ENCODE measurements at places on chromosomes 2 and 18.

GRCh38 chr2:38771632-38772031 lies 6.4 kb upstream of the GEMIN6 start:
- DNase-seq = no peak

DNA sequence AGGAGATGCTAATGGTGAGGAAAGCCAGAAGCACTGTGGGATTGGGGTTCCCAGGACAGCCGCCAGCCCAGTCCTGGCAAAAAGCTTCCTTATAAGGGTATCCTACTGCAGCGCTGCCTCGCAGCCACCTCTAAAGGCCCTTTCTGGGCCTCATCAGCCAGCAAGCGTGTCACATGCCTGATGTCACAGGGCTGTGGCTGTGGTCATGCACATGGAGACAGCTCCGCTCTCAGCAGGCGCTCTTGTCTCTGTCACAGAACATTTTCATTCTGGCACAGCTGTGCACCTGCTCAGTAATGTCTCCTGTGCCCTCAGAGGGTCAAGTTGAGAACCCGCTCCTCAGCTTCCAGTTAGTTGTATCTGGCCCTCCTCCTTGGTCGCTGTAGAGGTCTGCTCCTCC lies 17.7 kb upstream of the MAL start:
- peak; percentile 24 for DNase-seq

DNA sequence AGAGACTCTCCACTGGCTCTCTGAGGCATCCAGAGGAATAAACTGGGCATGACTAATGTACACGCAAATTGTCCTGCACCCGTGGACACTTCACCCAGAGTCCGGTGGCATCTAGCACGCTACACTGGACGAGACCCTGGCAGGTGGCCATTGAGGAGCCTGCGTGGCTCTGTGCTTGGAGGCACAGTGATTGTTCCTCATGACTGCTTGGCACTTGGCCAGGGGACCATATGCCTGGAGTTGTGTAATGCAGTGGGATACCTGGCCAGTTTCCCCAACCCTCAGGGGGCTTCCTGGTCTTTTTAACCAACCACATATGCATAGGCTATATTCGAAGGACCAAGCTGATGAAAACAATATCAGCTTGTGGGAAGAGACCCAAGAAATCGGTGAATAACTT lies 66.6 kb downstream of the MTCL1 start:
- DNase-seq = no peak

GRCh38 chr2:99430614-99431291 lies 59.1 kb downstream of the REV1 start:
- peak; percentile 7 for DNase-seq

DNA sequence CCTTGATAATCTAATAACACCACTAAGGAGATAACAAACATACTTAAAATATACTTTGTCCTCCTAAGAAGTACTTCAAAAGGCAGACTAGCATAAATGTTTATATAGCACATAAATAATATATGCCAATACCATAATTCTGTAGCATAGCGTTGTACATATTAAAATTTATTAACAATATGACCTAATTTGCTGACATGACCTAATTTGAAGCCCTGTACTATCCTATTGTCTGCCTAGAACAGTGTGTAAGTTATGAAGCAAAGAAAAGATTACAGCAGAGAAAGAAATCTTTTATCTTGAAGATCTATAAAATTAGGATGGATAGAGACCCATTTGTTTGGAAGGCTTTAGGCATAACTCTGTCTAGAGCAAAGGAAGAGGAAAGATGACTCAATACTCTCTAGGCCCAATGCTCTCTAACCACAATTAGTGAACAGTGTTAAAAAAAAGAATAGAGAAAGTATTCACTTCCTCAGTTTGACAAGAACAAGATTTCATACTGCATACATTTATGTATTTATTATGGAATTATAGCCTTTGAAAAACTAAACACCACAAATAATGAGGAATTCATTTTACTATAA lies 231.3 kb downstream of the ZRANB3 start:
- no peak for DNase-seq

- no peak for DNase-seq
Measured at GRCh38 chr2:215626063-215626462, 190.2 kb upstream of the FN1 start.

GRCh38 chr2:174280596-174280995 lies 32.3 kb upstream of the OLA1 start:
- DNase-seq = peak; percentile 12

- no peak for DNase-seq
Measured at GRCh38 chr2:47389692-47390091, 13.3 kb upstream of the MSH2 start.

GRCh38 chr2:124149571-124149970 lies 124.5 kb downstream of the CNTNAP5 start:
- DNase-seq = no peak

DNA sequence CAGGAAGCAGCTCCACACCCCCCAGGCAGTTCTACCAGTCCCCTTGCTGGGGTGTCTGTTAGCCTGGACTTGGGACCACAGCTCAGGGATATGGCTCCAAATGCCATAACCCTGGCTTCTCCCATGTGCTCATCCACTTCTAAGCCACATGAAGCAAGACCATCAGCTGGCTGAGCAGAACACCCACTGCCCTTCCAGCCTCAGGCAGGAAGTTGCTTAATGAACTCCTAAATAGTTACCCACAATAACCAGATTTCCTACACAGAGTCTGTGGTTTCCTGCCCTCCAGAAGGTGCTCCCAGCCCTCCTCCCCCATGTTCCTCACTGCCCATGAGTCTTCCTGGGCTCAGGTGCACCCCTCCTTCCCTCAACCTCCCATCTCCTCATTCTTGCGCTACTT lies 98.3 kb upstream of the EPC2 start:
- DNase-seq = no peak

DNA sequence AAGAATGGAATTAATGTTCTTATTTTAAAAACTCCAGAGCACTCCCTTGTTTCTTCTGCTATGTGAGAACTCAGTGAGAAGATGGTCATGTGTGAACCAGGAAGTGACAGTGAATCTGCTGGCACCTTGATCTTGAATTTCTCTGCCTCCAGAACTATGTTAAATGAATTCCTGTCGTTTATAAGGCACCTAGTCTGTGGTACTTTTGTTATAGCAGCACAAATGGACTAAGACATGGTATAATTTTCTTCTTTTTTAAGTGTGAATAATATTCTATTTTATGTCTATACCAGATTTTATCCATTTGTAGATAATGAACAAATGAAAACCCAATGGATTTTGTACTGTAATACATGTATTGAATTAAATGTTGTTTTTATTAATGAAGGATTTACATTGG lies 601.9 kb upstream of the REG3G start:
- DNase-seq = no peak

DNA sequence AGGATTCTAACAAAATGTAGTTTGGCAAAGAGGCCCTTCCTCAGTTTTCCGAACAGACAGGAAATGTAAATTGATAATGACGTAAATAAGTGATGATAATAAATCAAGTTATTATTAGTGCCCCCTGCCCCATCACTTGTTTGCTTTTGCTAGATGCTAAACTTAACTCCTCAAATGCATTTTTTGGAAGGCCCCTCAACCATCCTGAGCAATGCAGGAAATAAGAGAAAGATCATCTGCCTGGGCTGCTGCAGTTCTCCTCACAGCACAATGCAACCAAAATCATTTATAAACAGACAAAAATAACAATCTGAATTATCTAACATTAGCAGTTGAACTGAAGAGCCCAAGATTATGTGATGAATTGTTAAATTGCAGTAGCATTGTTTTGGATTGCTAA lies 62.6 kb upstream of the PSMD14 start:
- DNase-seq = no peak

DNA sequence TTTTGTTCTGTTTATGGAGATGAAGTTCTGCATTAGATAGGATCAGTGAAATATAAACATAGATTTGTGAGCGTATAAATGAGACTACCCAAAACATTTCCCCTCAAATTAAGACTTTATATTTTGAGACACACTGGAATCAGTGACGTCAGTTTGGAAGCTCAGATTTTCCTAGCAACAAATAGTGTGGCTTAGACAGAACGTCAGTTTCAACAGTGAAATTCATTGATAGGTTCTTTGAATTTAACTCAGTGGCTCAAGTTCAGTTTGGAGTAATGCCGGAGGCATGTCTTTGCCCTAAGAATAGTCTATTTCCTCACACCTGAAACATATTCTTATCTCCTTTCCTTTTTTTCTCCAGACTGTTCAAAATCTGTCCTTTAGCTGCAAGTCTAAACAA lies 113.6 kb upstream of the ARHGAP15 start:
- no peak for DNase-seq

DNA sequence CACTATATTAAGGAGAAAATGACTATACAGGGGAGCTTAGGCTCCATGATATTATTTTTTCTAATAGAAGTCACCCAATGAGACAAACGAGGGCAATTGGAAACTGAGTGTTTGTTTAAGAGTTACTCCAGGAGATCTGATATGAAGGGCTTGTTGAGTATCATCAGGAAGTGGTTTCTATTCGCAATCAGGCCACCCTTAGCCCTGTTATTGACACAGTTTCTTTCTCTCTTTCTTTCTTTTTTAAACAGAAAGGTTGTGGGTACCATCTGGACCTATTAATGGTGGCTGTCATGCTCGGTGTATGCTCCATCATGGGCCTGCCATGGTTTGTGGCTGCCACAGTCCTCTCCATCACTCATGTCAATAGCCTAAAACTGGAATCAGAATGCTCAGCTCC lies 117.3 kb downstream of the DPP4 start:
- no peak for DNase-seq

GRCh38 chr2:46548103-46548486 lies 68.7 kb downstream of the TMEM247 start:
- DNase-seq = no peak

- no peak for DNase-seq
Measured at GRCh38 chr2:19786408-19787058, 115.2 kb downstream of the TTC32 start.
